ENCODE measurements at places on chromosomes 3 and 15.

GRCh38 chr3:47455806-47456452 is 19.8 kb downstream of the SCAP start:
- DNase-seq: peak; percentile 25

GRCh38 chr3:33645060-33645647 is 72.9 kb downstream of the CLASP2 start:
- no peak for DNase-seq

DNA sequence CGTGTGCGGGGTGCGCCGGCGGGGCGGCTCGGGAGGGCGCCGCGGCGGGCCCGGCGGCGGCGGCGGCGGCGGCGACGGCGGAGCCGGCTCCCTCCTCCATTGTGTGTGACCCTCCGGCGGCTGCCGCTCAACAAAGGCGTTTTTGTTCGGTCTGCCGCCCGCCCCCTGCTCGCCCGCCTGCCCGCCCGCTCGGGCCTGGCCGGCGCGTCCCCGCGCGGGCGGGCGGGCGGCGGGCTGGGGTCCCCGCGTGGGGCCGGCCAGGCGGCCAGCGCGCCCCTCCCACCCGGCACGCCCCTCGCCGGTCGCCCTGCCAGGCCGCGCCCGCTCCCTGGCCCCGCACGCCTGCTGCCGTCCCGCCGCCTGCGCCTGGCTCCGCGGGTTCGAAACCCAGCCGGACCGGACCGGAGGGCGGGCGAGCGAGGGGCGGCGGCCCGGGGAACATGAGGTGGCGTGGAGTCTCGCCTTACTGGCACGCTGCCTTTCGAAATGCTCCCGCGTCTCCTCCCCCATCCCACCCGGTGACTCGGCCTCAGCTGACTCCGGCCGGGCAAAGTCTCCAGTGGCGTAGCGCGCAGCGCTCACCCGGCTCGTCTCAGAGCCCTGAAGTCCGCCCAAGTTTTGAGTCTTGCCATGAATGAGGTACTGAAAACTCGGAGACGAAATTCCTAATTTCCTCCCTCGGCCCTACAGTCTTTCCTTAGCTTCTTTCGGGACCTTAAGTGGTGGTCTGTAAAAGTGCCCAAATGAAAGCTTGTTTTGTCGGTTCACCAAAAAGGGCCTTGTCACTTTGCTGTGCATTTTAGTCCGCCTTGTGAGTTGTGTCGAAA is 588 bp downstream of the MAPK6 start:
- peak; percentile 97 for DNase-seq

DNA sequence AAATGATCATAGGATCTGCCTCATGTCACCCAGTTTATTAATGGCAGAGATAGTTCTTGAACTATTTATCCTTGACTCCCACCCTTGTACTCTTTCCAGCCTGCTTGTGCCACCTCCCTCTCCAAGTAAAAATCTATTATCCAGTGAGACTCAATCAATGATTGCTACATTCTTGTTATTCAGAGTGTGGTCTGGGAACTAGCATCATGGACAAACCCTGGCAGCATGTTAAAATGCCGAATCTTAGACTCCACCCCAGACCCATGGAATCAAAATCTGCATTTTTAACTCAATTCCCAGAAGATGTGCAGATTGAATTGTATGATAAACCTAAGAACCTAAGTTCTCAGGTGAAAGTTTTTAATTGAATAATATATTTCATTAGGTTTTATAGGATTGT is 34.7 kb upstream of the PYDC2 start:
- no peak for DNase-seq

DNA sequence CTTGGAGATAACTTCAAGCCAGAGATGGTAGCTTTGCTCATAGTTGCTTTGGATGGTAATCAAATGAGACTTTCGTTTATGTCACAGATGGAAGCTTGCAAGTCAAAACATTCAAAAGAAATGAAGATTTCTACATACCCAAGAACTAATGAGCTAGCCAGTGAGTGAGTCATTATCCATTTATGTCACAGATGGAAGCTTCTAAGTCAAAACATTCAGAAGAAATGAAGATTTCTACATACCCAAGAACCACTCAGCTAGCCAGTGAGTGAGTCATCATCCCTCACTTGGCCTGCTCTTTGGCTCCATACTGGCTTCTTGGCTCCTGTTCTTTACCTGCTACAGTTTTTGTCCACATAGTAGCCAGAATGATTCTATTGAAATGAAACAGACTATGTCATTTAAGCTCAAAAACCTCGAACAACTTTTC is 559.8 kb upstream of the CBLB start:
- peak; percentile 19 for DNase-seq

- DNase-seq: no peak
Observed at GRCh38 chr15:92224843-92225242, 168.8 kb upstream of the ST8SIA2 start.

GRCh38 chr3:43319376-43319775 is 33.0 kb downstream of the SNRK start:
- no peak for DNase-seq

DNA sequence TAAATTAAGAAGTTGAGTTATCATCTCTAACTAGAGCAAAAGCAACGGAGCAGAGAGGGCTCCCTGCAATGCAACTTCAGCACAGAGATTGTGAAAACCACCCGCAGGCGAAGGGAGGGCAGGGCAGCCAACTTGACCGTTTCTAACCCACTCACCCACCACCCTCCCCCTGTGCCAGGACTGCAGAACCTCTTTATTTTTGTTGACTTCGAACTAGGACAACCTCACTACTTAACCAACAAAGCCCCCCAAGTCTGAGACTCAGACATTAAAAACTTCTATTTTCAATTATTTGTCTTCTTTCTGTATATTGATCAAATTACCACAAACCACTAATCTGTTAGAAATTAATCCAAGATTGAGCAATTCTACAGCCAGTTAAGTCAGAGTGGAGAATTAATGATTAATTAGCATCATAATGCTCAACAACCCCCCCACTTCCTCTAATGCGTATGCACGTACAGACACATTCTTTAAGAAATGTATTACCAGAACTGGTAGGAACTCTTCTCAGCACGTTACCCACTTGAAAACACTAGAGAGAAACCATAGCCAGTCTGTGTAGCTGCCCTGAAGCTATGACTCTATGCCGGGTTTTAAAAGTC is 2.0 kb downstream of the MGLL start:
- peak; percentile 42 for DNase-seq

- no peak for DNase-seq
Observed at GRCh38 chr15:48397841-48398240, 66.6 kb downstream of the DUT start.

GRCh38 chr3:126104742-126105605 is 21.1 kb upstream of the SLC41A3 start:
- no peak for DNase-seq

DNA sequence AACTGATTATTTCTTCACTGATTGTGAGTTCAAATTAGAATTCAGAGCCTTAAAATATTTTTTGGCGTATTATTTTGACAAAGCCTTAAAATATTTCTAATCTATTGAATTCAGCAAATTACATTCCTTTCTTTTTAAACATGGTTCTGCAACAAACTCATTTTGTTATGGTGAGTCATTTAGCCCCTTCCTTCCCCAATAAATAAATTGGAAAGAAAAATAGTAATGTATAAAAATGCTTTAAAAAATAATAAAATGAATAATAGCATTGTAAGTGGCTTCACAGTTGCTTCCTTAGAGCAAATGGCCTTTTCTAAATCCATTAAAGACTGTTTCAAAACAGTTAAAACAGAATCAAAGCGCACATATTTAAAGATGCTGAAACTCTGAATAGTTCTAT is 12.1 kb downstream of the CSNK1G1 start:
- DNase-seq: no peak

DNA sequence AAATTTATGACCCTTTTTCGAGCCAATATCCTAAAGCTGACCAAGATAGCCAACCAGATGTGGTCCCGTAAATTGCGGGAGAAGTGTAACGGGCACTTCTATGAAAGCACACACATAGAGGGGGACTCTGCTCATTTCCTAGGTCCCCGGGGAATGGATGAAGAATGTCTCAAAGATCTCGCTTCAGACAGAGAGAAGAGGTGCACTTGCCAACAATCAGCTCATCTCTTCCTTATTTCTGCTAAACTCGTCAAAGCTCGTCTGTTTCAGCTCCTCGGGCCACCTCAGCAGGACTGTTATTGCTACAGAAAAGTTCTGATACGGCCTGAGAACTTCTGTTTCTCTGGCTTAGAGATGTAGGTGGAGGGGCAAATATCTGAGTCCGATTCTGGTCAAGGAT is 71.8 kb downstream of the TM2D3 start:
- no peak for DNase-seq

DNA sequence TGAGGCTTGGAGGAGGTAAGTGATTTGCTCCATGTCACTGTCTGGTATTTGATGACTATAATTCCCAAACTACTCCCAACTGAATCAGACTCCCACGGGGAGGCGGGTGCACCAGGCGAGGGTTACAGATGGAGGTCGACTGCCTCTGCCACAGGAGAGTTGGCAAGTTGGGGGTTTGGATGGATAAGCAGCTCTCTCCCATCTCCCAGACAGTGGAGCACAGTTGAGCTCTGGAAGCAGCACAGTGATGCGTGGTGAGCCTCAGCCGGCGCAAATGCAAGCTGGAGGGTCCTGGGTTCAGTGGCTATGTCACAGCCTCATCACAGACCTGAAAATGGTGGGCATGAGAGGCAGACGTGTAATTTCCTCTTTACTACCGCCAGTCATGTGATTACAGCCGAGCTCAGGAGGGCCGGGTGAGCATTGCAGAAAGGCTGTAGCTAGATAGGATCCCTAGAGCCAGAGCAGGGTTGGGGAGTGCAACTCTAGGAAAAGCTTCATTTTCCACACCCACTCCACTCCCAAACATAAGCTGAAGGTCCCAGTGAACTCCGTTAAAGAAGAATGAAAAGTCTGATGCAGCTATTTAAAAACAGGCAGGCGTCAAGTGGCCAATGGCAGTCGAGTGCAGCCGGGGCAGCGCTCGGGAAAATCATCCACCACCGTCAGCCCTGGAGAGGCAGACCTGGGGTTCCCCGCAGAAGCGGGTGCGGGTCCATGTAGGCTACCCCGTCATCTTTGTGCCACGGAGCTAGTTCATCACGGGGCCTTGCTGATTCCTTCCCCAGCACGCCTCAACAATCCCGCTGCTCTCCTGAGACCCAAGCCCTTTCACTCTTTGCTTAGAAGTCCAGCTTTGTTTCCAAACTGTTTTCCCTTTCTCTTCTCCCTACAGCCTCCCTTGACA is 33.3 kb upstream of the VPS8 start:
- DNase-seq: no peak

DNA sequence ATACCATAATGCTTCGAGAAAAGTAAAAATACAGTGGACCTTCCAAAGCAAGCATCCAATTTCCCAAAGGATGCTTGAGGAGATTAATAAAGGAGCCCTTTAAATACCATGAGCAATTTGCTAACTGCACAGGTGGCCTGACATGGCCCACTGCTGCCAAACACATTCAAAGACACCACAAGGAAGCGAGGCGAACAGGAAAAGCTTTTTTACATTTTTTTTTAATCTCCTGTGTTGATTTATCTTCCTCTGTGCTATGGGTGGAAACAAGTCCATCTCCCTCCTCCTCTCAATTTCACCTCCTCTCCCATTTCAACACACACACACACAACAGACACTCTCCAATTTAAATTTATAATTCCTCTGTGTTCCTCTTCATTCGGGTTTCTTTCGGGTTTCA is 243.4 kb downstream of the IGSF11 start:
- DNase-seq: no peak

GRCh38 chr3:34106879-34107278 is 308.4 kb downstream of the PDCD6IP start:
- DNase-seq: peak; percentile 40

DNA sequence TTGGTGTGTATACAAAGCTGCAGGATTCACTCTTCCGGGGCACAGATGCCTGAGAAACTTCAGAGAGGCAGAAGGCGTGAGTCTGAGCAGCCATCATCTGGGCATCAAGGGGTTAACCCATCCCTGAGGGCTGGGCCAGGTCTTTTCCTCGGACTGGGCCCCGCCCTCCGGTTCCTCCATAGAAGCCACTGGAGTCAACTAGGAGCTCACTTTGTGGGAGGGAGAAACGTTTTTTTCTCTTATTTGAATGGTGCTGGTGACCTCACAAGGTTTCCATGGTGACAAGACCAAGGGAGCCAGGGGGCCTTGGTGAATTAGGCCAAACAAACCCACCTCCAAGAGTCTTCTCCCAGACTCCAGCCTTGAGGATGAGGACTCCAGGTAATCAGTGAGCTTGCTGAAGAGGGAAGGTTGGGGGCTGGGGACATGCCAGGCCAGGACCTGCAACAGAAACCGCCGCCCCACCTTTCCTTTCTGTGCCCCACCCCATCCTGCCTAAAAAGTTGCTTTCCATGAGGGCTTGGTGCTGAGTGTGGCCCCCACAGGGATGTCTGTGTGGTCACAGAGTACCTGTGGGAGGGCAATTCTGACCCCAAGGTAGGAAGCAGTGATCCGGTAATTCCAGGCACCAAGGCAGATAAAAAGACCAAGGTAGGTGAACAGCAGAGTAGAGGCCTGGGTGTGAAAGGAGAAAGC is 14.8 kb upstream of the INSYN1 start:
- no peak for DNase-seq
